Stimulated activated naive CD4-positive, alpha-beta T cell (primary cell): ENCODE measurements at places on chromosomes 13 and 19.

- peak; percentile 33 for DNase-seq
Observed at GRCh38 chr19:3132971-3133792, 2.7 kb upstream of the GNA15 start.

GRCh38 chr13:46679369-46680120 is 117.4 kb downstream of the ESD start:
- peak; percentile 5 for DNase-seq

DNA sequence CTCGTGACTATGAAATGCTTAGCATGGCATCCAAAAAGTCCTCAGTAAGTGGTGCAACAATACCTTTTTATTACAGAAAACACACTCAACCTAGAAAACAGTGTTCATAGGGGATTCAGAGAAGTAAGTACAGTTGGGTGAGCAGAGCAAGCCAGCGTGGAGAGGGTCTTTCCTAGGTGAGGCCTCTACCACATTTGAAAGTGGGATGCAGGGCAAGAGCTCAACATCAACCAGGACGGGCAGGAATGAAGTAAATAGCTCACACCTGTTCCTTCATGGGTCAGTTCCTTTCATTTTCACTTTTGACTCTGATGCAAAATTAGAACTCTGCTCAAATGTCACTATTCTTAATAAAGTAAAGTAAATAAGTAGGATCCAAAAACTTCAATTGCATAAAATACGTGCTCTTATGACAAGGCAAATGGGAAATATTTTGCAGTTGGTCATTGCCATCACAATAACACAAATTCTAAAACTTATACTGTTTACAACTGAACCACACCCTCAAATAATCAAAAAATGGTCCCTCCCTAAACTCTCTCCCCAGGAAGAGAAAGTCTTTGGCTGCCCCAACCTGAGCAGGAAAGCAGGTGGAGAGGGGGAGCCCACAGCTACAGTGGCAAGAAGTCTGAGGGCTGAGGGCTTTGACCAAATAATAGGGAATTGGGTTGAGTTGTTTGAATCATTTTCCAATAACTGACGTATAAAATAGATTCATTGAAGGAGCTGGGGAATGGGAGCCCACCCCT is 20.2 kb downstream of the CHAMP1 start:
- no peak for DNase-seq

- DNase-seq = no peak
Observed at GRCh38 chr13:33172911-33173310, 112.6 kb downstream of the STARD13 start.

DNA sequence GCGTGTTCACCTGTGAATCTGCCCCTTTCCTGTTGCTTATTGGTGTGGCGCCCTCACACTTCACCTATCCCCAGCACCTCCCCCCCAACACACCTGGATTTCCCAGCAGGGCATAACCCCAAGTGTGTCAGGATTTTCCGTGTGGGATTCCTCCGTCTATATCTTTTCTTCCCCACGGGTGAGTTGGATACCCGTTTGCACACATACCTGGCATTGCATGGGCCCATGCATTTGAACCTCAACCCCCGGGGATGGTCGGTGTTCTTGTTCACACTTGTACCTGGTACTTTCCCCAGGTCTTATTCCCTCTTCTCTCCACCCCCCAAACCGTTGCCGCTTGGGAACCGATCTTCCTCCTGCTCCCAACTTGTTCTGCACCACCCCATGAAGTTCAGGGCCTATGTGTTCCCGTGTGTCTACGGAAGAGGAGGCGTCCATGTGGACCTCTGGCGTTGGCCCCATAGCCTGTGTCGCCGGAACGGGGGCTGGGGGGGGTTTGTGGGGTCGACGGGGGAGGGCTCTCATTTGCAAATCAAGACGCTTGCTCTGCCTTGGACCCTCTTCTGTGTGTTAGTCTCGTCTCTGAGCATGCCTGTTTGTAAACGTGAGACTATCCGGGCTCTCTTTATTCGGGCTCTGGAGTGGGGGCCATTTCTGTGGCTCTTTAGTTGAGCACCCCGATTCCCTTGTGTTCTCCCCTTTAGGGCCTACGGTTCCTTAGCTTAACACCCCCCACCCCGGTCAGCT is 1.7 kb downstream of the PRR12 start:
- DNase-seq = no peak

DNA sequence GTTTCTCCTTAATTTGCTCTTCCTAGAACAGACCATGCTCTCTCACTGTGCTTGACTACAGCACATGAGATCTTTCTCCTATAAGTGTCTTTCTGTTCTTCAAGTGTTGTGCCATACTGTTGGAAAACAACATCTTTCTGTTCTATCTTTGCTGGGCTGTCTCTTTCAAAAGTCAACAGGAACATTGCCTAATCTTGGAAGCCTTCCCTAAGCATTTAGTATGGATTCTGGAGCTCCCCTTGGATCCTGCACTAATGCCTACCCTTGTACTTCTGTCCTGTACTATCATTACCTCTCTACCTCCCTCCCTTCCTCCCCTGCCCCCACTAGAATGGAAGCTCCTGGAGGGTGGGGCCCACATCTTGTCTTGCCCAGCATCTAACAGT is 26.8 kb downstream of the STARD13 start:
- no peak for DNase-seq

- DNase-seq = no peak
Observed at GRCh38 chr19:16877581-16877980, 11.2 kb upstream of the F2RL3 start.

GRCh38 chr13:108594153-108594552 is 35.3 kb upstream of the MYO16 start:
- DNase-seq = no peak

- no peak for DNase-seq
Observed at GRCh38 chr13:36059321-36059720, 71.9 kb downstream of the DCLK1 start.

- DNase-seq = no peak
Observed at GRCh38 chr19:30217461-30217860, 154.7 kb upstream of the ZNF536 start.

GRCh38 chr19:2604747-2605329 is 97.7 kb downstream of the GNG7 start:
- no peak for DNase-seq

DNA sequence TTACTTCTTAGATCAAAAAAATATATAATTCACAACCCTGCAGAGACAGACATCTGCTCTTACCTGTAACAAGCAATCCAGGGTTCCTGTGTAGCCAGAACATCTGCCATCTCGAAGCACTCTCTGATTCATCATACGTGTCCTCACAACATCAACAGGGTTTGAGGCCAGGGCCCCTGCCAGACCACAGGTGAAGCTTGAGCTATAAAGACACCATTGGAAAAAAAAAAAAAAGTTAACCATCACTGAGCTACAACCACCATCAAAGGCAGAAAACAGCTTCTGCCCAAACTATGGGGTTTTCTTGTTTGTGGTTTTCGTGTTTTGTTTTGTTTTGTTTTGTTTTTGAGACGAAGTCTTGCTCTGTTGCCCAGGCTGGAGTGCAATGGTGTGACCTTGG is 19.3 kb downstream of the SLC25A30 start:
- DNase-seq = no peak

DNA sequence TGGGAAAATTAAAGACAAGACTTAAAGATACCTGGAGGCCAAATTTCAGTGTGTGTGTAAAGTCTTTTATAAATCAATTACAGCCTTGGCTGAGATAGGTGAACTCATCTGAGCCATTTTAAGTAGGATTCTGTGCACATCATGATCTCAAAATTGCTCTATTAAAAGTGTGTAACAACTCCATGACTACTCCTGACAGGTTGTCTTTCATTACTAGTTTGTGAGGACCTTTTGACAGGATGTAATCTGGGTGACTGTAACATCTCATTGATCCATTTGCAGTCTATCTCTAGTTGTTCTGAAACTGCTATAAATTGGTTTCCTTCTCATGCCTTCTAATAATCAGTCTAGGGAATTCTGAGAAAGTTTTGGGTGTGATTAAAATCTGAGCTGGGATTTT is 753.3 kb downstream of the SLITRK5 start:
- no peak for DNase-seq

GRCh38 chr13:44004878-44005277 is 125.2 kb downstream of the LACC1 start:
- no peak for DNase-seq

- no peak for DNase-seq
Observed at GRCh38 chr19:15666883-15667282, 6.0 kb upstream of the CYP4F12 start.

DNA sequence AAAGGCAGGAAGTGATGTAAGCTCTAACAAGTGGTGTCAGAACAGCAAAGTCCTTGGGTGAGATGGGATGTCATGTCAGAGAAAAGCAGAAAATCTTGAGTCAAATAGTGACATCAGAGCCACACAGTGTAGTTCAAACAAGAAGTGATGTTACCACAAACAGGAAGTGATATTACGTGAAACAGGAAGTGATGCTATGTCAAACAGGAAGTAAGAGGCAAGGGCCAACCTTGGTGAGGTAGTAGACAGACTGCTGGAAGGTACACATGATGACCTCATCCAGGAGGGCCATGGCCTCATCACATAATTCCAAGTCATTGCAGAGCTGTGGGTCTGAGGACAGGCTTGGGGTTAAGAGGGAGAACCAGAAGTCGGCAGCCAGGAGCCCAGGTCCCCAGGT is 7.0 kb upstream of the MAMSTR start:
- no peak for DNase-seq

DNA sequence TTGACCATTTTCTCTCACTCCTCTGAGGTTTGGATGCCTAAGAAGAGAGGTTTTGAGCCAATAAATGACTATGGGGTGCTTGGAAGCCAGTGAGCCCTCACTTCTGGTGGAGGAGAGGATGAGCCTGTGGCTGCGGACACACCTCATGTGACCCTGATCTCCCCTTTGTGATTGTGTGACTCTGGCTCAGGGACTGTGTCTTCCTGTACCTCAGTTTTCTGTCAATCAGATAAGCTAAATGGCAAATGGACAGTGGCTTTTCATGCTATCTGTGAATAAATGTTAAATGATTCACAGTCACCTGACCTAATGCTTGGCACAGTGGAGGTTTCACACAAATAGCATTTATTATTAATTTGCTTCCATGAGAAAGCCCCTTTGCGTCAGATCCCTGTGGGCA is 2.7 kb downstream of the PSG8 start:
- no peak for DNase-seq

- DNase-seq = no peak
Observed at GRCh38 chr13:106098778-106099177, 436.7 kb downstream of the EFNB2 start.

DNA sequence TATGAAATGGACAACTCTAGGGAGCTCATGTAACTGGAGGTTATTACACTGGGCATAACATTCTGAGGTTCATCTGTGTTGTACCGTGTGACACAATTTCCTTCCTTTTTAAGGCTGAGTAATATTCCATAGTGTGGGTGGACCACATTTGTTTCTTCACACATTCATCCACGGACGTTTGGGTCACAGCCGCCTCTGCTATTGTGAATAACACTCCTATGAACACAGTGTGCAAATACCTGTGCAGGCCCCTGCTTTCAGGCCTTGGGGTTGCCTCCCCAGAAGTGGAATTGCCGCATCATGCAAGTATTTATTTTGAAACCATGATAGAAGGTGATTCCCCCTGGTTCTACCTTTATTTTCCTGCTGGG is 63.4 kb upstream of the MCF2L start:
- no peak for DNase-seq

GRCh38 chr19:5032101-5032967 is 63.4 kb downstream of the KDM4B start:
- no peak for DNase-seq

DNA sequence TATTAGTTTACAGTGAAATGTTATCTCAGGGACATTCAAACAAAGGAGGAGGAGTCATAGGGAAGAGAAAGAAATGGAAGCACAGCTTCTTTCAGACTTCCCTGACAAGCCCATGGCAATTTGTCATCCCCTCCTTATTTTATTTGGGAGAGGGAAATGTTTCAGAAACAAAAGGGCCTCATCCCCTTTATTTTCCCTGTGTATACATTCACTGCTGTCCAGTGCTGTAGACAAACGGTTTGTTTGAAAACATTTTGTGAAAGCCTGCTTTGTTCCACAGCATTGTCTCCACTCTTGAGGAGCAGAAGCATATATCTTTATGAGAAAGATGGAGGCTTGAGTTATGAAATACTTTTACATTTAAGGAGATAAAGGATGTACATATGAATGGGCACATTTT is 12.3 kb downstream of the ZNF460 start:
- no peak for DNase-seq

DNA sequence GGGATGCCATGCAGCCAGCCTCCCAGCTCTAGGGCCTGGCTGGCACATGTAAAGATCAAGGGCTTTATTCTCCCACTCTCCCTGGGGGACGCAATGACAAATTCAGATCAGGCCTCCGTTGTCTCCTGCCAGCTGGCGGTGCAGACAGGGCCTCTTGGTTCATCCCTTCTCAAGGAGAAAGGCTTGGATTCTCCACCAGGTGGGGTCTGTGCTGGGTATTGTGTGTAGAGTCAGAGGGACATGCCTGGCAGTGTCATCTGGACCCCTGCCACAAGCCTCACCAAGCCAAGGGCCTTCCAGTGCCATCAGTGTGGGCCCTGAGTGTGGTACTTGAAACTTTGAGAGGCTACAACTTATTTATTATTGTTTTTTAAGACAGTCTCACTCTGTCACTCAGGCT is 8.4 kb upstream of the PTPRS start:
- DNase-seq = no peak

DNA sequence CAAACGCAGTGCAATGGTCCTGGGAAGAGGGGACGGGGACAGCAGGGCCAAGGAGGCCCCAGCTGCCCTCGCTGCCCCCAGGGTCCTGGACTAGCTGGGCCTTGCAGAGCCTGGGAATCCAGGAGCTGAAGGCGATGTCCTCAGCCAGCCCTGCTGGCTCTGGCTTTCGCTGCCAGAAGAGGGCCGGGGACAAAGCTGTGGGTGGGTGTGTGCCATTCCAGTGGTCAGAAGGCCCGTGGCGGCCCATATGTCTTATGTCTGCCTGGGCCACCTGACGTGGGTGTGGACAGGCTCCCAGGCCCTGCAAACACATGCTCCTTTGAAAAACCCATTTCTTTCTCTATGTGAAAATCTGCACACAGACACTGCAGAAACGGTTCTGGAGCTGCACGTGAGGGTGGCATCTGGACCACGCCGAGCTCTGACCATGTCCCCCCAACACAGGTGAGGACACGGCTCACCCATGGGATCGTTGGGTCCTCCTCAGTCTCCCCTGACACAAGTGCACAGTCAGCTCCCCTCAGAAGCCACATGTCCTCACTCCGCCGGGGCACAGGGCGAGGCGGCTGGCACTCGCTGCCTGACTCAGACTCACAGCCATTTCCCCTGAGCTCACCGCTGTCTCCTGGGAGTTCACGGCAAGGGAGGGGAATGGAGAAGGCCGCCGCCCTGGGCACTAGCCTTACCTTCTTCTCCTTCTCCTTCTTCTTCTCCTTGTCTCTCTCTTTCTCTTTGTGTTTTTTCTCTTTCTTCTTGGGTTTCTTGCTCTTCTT is 16.9 kb downstream of the IZUMO4 start:
- no peak for DNase-seq

GRCh38 chr19:36115453-36116343 is at the start of gene TBCB:
Gene TBCB, plus strand, starts transcription at chr19:36115468. Its CDS starts 93 bp downstream, at chr19:36115561.
- no peak for DNase-seq

DNA sequence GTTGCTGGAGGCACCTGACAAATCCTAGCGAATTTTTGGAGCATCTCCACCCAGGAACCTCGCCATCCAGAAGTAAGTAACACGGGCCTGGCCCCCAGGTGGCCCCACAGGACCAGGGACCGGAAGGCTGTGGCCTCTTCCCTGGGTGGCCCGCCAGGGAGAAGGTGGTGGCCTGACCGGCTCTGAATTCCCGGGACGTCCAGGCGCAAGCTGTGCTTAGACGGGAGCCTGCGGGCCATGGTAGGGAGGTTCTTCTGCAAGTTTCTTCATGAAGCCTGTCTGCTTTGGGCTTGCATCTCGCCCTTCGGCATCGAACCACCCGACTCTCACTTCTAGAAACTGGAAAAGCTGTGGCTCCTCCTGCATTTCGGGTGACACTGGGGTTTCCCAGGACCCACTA is 47.4 kb downstream of the KDM4B start:
- no peak for DNase-seq

- DNase-seq = no peak
Observed at GRCh38 chr19:50952910-50953309, at the start of gene KLK5. Gene KLK5, minus strand, starts transcription at chr19:50953038. Its CDS starts 381 bp downstream, at chr19:50952657.
